ENCODE measurements at places on chromosomes 5 and 9.

- DNase-seq, result no peak
Measured at GRCh38 chr5:170343177-170343576, 45.6 kb upstream of the LCP2 start.

DNA sequence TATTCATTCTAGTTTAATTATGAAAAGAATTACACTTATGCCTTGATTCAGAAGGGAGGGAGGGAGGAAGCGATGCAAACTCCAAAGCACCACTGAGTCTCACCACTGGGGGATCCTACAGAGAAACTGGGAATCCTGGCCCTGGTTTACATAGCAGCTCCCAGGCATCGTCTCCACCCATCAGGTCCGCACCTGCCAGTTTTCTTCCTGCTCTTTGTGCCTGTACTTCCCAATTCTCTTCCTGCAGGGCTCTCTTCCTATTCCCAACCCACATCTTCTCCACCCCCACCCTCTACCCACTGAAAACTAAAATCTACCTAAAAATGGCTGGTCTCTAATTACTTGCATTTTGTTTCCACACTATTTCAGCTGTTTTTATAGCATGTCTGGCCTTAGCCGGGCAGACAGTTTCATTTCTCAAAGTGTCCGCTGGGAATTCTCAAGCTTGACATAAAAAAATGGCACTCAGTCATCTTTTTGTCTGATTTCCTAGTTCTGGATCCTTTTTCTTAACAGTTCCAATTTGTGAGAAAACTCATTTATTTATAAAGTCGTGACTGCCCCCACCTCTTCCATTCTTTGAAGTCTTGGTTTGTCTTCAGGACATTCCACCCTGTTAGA is 1.6 kb upstream of the TNIP1 start:
- peak; percentile 34 for DNase-seq

DNA sequence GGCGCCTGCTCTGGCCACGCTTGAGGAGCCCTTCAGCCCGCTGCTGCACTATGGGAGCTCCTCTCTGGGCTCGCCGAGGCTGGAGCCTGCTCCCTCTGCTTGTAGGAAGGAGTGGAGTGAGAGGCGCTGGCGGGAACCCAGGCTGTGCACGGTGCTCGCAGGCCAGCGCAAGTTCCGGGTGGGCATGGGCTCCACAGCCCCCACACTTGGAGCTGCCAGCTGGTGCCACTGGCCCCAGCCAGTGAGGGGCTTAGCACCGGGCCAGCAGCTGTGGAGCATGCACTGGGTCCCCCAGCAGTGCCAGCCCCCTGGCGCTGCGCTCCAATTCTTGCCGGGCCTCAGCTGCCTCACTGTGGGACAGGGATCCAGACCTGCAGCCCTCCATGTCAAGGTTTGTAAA is 122.1 kb upstream of the CD180 start:
- no peak for DNase-seq

GRCh38 chr9:136837146-136837855 is 5.0 kb upstream of the AJM1 start:
- DNase-seq, result no peak

DNA sequence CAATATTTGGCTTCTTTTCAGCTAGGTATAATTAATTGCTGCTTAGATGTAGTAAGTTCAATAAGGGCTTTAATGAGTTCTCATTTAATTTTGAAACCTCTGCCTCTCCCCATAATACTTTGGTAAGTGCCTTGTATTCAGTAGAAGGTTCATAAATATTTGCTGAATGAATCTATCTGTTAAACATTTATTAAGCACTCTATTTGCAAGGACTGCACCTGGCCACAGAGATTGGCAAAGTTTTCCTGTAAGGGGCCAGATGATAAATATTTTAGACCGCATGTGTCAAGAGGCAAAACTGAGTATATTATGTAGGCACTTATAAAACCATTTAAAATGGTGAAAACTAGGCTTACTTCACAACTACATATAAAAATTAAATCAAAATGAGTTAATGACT is 19.0 kb upstream of the GNA14 start:
- DNase-seq, result no peak

DNA sequence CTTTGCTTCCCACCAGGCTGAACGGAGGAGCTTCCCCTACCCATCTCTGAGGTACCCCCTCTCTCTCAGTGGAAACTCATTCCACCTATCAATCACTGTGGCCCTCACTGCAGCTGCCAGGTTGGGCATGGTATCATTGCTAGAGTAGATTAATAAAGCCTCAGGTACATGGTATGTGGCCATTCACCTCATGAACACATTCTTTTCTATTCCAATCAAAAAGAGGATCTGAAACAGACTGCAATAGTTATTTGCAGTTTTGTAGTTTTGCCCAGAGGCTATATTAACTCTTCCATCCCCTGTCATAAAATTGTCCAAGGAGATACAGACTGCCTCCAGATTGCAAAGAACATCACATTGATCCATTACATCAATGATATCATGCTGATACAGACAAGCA is 85.8 kb upstream of the MVB12B start:
- no peak for DNase-seq

- DNase-seq, result no peak
Measured at GRCh38 chr9:90219548-90220118, 423.0 kb downstream of the DIRAS2 start.

GRCh38 chr5:122607818-122608217 is 167.1 kb upstream of the SNX2 start:
- no peak for DNase-seq

GRCh38 chr5:93078082-93079038 is 502.7 kb downstream of the NR2F1-AS1 start:
- no peak for DNase-seq

DNA sequence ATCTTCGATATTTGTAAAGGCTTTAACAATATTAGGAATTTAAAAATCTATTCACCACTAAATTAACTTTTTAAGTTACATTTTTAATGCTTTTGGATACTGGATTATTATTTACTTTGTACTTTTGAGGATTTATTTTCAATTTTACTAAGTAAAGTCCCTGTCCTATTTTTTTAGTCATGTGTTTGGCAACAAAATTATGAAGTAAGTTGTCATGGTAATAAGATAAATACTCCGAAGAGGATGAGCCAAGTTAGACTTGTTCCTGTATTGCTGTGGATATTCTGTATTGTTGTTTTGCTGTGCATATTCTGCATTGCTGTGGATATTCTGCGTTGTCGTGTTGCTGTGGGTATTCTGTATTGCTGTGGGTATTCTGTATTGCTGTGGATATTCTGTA is 210.1 kb downstream of the MTRR start:
- no peak for DNase-seq

DNA sequence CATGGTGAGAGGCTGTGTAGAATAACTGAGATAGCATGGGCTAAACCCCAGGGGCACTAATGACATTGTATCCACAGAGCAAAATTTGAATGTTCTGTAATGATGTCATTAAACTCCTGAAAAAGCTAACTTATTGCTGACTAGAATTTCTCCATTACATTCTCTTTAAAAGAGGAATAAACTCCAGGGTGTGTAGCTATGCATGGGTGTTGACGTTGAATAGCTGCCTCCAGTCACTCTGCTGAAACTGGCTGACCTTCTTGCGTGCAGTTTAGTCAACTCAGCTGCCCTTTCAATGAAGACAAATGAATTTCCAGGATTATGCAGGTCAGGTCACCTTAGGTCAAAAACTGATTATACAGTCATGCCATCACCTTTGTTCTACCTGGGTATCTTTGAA is 617.5 kb upstream of the WWC1 start:
- no peak for DNase-seq

- DNase-seq, result no peak
Measured at GRCh38 chr5:149552553-149553160, 1.4 kb upstream of the CSNK1A1 start.

DNA sequence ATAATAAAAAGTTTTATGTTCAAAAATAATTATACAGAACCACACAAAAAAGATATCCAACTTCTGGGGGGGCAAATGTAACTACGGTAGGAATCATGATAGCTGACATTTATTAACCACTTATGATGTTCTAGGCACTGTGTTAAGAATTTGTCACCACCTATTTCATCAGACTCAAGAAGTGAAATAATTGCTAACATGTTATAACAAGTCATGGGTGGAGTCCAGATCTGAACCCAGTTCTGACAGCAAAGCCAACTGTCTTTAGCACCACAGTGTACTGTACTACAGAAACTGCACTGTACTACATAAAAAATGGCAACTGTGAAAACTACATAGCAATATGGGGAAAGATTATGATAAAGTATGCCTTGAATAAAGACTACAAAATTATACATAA is 3.0 kb upstream of the SAP30L start:
- DNase-seq, result no peak

GRCh38 chr5:64834611-64835010 is 65.9 kb downstream of the CWC27 start:
- no peak for DNase-seq

- DNase-seq, result no peak
Measured at GRCh38 chr5:157748760-157749461, 5.4 kb downstream of the LSM11 start.

- DNase-seq, result no peak
Measured at GRCh38 chr5:113450462-113450861, 15.7 kb upstream of the TSSK1B start.

GRCh38 chr5:151721087-151721646 is 34.5 kb upstream of the SPARC start:
- DNase-seq, result no peak

DNA sequence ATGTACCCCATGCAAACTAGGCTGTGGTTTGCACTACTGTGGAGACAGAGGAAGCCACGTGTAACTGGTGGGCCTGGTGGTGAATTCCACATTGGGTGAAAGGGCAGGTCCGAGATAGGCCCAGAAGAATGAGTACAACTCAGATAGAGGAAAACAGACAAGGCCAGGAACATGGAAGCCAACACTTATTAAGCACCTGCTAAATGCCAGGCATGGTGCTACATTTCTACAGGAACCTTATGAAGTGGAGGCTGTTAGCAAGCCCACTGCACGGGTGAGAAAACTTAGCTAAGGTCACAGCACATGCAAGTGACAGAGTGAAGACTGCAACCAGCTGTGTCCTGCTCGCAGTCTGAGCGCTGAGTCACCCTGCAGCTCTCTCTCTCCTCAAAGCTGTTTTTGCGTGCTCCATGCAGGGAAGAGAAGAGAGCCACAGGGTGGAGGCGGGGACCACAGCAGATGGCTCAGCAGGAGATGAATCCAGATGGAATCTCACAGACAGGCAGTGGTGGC is 65.5 kb upstream of the SPTLC1 start:
- no peak for DNase-seq

- DNase-seq, result no peak
Measured at GRCh38 chr5:149438711-149439132, 59.6 kb upstream of the IL17B start.

DNA sequence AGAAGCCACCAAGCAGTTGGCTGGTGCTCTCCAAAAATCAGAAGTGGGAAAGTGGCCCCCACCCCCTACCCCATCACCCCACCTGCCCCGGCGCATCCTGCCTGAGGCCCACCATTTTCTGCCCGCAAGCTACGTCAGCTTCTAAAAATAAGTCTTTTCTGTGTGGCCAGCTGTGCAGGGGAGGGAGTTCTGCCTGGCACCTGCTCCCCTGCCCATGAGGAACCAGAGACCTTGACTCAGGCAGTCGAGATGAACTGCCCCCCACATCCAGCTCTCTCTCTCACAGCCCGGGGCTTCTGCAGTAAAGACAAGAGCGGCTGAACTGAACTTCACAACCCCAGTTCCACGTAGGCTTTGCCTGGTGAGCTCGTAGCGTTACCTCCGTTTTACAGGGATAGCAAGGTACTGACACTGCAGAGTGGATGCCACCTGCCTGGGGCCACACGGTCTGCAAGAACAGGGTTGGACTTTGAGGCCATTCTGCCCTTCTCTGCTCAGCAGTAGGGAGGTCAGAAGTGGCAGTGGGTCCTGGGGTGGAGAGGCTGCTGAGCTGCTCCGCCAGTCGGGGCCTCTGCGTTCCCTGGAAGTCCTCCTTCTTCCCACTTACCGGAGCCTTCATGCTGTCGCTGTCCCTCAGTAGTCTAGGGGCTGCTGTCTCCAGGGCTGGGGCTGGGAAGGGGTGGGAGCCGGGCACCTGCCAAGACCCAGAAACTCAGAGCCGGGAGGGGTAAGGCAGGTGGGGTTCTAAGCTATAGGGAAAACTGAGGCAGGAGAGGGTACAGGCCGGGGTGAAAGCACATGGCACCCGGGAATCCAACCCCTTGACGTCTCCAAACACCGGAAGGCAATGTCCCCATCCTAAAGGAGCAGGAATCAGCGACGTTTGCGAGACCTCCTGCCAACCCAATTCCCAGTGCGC is 781 bp downstream of the ST6GALNAC4 start:
- DNase-seq, result no peak

- DNase-seq, result no peak
Measured at GRCh38 chr5:81782811-81783210, 31.9 kb upstream of the SSBP2 start.

- DNase-seq, result no peak
Measured at GRCh38 chr5:164352695-164353094, 847.3 kb downstream of the MAT2B start.

DNA sequence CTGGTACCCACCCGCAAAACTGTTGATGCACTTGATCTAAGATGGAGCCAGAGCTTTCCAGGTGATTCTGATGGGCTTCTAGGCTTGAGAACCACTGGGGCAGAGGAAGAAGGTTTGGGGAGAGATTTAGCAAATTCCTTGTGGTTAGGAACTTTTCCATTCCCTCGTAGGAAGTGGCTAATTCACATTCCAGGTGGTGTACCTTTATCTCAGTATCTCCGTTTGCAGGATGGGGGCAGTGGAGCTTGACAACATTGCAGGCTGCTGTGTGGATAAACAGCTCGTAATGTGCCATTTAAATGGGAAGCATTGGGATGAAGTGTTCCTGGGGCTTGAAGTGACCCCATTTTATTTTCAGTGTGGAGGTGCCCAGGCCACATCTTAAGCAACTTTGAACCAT is 172.9 kb upstream of the IL12B start:
- no peak for DNase-seq

DNA sequence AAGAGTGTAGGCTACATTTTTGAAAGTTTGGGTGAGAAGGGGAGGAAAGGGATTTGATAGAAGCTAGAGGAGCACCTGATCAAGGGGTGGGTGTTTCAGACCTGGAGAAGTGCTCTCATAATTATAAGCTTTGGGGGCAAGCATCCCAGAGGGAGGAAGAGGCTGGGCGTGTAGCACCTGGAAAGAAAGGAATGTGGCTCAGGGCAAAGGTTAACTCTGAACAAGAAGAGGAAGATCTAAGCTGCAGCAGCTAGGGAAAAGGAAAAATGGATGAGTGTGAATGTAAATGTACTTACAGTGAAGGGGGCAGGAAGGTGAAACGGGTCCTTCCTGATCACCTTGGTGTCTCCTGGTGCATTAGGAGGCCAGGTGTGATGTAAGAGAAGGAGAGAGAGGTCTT is 49.8 kb upstream of the ANKRD55 start:
- no peak for DNase-seq

DNA sequence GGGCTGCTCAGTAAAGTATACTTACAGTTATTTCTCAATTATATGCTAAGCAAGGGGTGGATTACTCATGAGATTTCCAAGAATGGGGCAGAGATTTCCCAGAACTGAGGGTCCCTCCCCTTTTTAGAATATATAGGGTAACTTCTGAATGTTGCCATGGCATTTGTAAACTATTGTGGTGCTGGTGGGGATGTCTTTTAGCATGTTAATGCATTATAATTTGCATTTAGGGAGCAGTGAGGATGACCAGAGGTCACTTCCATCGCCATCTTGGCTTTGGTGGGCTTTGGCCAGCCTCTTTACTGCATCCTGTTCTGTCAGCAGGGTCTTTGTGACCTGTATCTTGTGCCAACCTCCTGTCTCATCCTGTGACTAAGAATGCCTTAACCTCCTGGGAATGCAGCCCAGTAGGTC is 35.5 kb downstream of the TTC1 start:
- no peak for DNase-seq

GRCh38 chr5:6837095-6837494 is 123.9 kb downstream of the TENT4A start:
- DNase-seq, result no peak

GRCh38 chr5:6719896-6720560 is 6.8 kb downstream of the TENT4A start:
- DNase-seq, result no peak

All from NCI-H510A (cell line).